Suprapubic skin (tissue), 4 donors: ENCODE measurements at places on chromosomes 3 and 15. TPM values are rescaled to one million over a fixed set of nuclear protein-coding genes. Genes with fewer than 3 reads are reported as not detected.

The SLC35G2 gene
- total RNA-seq, result 3.7 TPM

The DNAH1 gene
- 8.7 TPM for total RNA-seq

The ZPLD1 gene
- total RNA-seq, result not detected

The SPINK8 gene
- not detected for total RNA-seq

The BRK1 gene
- 101 TPM for total RNA-seq

The C3orf20 gene
- total RNA-seq, result not detected

The PLSCR5 gene
- total RNA-seq, result not detected

The LRTM1 gene
- total RNA-seq, result not detected

The DUOX1 gene
- 188 TPM for total RNA-seq

The CPNE4 gene
- not detected for total RNA-seq

The PLA1A gene
- total RNA-seq, result 1.4 TPM

The ARGFX gene
- not detected for total RNA-seq

The ATP13A5 gene
- total RNA-seq, result 1.1 TPM

The BCHE gene
- total RNA-seq, result 4.8 TPM

The ISL2 gene
- not detected for total RNA-seq

The CASR gene
- total RNA-seq, result not detected

The GLT8D1 gene
- total RNA-seq, result 24.1 TPM

The SNAP23 gene
- 78.2 TPM for total RNA-seq

The TMEM39A gene
- total RNA-seq, result 25.6 TPM

The PLA2G4F gene
- total RNA-seq, result 272 TPM

The HDC gene
- not detected for total RNA-seq

The LCTL gene
- not detected for total RNA-seq

The CACNA1D gene
- 2.7 TPM for total RNA-seq

The GPR171 gene
- total RNA-seq, result 1.5 TPM

The GABRB3 gene
- total RNA-seq, result 2.4 TPM

The EXD1 gene
- not detected for total RNA-seq

The ADPRH gene
- total RNA-seq, result 2.1 TPM

The EPHB3 gene
- 84.5 TPM for total RNA-seq

The METTL6 gene
- 13.9 TPM for total RNA-seq

The LRRC15 gene
- total RNA-seq, result 9.6 TPM

The ZBED2 gene
- total RNA-seq, result not detected

The CIDEC gene
- 27.7 TPM for total RNA-seq

The OR5K2 gene
- total RNA-seq, result not detected

The LSAMP gene
- 4.3 TPM for total RNA-seq

The PFKFB4 gene
- total RNA-seq, result 12.7 TPM

The KBTBD12 gene
- total RNA-seq, result not detected

The ZWILCH gene
- 4.7 TPM for total RNA-seq

The OR5H14 gene
- not detected for total RNA-seq

The CCNB2 gene
- total RNA-seq, result 17.7 TPM

The CNTN3 gene
- 0.38 TPM for total RNA-seq

The SLC22A14 gene
- total RNA-seq, result not detected

The SLC27A2 gene
- 8.0 TPM for total RNA-seq

The PDIA5 gene
- total RNA-seq, result 9.2 TPM

The DLL4 gene
- total RNA-seq, result 3.2 TPM

The TMCO5A gene
- not detected for total RNA-seq

The FAM81A gene
- 7.8 TPM for total RNA-seq

The ISLR2 gene
- 1.1 TPM for total RNA-seq
